ENCODE measurements at places on chromosomes 3 and 15.
A peak's percentile ranks its signal among the peaks of the same experiment; 100 is the strongest.

DNA sequence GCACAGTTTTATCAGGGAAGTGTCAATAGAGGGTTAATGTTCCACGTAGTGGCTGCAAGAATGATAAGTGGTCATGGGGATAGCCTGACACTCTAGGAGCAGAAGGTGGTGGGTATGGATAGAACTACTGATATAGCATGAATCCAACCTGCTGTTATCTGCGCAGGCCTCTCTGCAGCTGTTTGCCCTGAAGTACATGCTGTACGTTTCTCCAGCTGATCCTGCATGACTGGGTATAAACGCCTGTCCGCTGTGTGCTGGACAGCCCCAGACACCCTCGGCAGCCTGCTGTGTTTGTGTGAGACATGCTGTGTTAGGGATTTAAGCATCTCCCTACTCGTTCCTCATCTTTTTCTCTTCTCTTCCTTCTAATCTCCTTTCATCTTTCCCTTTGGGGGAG is 87.1 kb downstream of the LPP start:
- DNase-seq: no peak

DNA sequence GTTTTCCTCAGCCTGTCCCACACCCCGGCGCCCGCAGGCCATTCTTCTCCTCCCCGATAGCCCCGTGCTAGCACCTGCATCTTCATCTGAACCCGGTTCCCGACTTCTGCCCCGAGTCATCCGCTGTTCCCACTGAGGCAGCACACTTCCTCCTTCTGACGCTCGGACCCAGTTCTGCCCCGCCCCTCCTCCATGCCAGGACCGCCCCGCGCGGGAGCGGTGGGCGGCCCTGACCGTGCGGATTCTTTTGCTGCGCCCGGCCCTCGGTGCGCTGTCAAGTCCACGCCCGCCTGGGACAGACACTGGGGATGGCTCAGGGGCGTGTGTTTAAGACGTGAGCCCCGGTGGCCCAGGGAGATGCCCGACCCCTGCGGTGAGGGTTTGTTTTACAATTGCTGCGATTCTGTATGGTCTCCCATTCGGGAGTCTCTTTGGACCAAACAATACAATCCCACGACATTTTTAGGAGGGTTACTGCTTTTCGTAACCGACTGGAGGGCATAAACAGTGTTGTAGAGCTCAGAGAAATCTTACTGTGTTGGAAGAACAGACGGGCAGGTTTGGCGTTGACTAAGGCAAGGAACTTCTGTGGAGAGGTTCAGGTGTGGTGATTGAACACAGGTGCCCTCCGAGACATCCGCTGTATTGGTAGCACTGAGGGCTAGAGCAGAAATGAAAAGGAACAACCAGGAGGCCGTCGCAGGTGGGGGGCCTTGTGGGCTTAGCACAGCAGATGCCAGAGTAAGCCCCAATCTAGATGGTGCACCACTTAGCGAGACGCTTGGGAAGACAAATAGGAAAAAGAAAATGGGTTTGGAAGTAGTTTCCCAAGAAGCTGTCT is 716 bp downstream of the PTPN23 start:
- peak; percentile 27 for DNase-seq

- no peak for DNase-seq
Observed at GRCh38 chr3:4038351-4038750, 239.1 kb downstream of the LRRN1 start.

DNA sequence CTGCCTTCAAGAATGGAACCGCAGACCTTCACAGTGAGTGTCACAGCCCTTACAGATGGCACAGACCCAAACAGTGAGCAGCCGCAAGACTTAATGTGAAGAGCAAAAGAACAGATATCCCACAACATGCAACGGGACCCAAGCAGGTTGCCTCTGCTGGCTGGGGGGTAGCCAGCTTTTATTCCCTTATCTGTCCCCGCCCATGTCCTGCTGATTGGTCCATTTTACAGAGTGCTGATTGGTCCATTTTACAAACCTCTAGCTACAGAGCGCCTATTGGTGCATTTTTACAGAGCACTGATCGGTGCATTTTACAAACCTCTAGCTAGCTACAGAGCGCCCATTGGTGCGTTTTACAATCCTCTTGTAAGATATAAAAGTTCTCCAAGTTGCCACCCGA is 102.0 kb upstream of the IGF1R start:
- no peak for DNase-seq

GRCh38 chr15:41968701-41969100 is 3.7 kb downstream of the EHD4 start:
- no peak for DNase-seq

- no peak for DNase-seq
Observed at GRCh38 chr3:18679238-18679637, 254.1 kb upstream of the SATB1 start.

DNA sequence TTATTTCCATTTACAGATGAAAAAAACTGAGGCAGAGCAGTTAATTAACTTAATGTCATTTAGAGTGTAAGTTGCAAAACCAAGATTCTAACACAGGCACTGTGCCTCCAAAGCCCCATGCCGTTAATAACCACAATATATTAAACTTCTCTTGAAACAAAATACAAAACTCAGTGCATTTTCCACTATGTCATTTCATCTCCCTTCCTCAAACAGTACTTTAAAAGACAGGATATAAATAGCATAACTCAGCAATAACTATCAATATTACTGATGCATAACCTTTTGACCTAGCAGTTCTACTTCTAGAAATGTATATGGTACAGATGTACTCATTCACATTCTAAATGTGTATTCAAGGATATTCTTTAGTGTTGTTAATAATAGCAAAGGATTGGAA is 5.1 kb upstream of the TASOR start:
- no peak for DNase-seq

GRCh38 chr15:69096626-69097025 is 63.8 kb upstream of the GLCE start:
- no peak for DNase-seq
